WTC11 (cell line): ENCODE measurements at places on chromosomes 7 and 10. TPM values are rescaled to one million over a fixed set of nuclear protein-coding genes. Genes with fewer than 3 reads are reported as not detected.

- no peak overlapping the region for H3K27ac ChIP-seq
- DNase-seq, result no peak
- no peak overlapping the region for H3K4me3 ChIP-seq
- H3K27me3 ChIP-seq, result no peaks in the 10 kb centered on the region
- H3K36me3 ChIP-seq, result no peaks in the 10 kb centered on the region
Observed at GRCh38 chr10:31197886-31198285, 121.1 kb upstream of the ZEB1 start.

GRCh38 chr7:2779051-2779450, 65.1 kb downstream of the GNA12 start:
- no peak overlapping the region for H3K4me3 ChIP-seq
- no peak for DNase-seq
- peak overlapping the region; percentile 69; the same call in 1 of the 2 replicates for H3K27ac ChIP-seq
- H3K27me3 ChIP-seq, result no peaks in the 10 kb centered on the region
- H3K36me3 ChIP-seq, result peaks cover 23% of the 10 kb centered on the region
- H3K4me1 ChIP-seq, result peaks cover 30% of the 10 kb centered on the region

DNA sequence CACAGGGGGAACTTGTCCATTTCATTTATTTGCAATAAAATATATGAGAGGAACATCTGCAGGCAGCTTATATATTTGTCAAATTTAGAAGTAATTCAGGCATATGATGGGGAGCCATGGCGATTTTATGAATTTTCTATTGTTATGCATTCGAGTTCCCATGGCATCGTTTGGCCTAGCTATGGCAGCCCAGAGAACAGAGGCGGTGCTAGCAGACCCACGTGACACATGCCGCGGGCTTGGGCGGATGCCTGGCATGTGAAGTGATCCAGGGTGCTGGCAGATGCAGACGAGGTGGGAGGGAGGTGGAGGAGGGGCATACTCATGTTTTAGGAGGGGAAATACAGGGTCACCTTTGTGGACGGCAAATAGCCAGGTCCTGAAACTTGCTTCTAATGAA, 560.0 kb upstream of the GALNT17 start:
- DNase-seq, result no peak
- H3K36me3 ChIP-seq, result no peaks in the 10 kb centered on the region
- H3K27me3 ChIP-seq, result peaks cover 42% of the 10 kb centered on the region
- H3K4me1 ChIP-seq, result peaks cover 12% of the 10 kb centered on the region; the same call in 1 of the 2 replicates
- no peak overlapping the region for H3K27ac ChIP-seq

Gene PPP1R3C
- 1.5 to 3.3 TPM (median 2.8 TPM) in 3 replicates for total RNA-seq
